CD8-positive, alpha-beta memory T cell (primary cell): ENCODE measurements at places on chromosomes 11 and 22.

DNA sequence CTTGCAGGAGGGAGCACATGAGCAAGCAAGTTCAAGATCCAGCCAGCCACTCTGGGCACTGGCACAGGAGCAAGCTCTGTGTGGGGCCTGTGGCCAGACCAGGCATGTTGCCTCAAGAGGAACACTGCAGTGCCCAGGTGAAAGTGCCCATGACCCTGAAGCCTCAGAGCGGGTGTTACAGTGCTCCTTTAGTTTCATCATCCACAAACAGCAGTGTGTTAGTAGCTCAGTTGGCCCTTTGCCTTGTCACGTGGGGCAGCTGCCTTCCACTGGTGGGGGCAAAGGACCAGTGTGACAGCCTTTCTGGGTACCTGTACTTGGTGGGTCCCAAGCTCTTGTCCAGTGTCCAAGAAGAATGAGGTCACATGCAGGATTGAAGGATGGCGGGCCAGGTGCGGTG, 3.0 kb upstream of the EI24 start:
- H3K27me3 ChIP-seq, result no peaks in the 10 kb centered on the region
- no peaks in the 10 kb centered on the region for H3K36me3 ChIP-seq

- H3K36me3 ChIP-seq, result no peaks in the 10 kb centered on the region
- peaks cover 15% of the 10 kb centered on the region for H3K27me3 ChIP-seq
Observed at GRCh38 chr11:66290330-66290621, 1.3 kb upstream of the YIF1A start.

DNA sequence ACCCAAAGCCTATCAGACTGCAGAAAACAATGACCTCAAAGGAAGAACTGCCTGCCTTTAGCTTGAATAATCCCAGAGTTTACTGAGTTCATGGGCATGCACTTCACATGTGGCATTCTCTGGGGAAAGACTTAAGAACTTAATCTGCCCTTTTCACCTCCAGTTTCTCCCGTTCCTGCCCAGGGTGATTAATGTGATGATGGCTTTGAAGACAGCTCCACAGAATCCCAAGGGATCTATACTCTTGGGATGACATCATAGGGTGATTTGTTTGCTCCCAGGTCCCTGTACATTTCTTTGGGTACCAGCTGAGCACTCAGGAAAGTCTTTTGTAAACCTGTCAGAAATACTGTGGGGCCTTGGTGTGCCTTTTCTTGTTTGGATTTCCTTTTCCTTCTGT, 14.0 kb downstream of the FJX1 start:
- H3K4me3 ChIP-seq, result no peak overlapping the region
- DNase-seq, result no peak
- no peaks in the 10 kb centered on the region for H3K36me3 ChIP-seq
- H3K27ac ChIP-seq, result no peak overlapping the region
- H3K27me3 ChIP-seq, result peaks cover 13% of the 10 kb centered on the region

DNA sequence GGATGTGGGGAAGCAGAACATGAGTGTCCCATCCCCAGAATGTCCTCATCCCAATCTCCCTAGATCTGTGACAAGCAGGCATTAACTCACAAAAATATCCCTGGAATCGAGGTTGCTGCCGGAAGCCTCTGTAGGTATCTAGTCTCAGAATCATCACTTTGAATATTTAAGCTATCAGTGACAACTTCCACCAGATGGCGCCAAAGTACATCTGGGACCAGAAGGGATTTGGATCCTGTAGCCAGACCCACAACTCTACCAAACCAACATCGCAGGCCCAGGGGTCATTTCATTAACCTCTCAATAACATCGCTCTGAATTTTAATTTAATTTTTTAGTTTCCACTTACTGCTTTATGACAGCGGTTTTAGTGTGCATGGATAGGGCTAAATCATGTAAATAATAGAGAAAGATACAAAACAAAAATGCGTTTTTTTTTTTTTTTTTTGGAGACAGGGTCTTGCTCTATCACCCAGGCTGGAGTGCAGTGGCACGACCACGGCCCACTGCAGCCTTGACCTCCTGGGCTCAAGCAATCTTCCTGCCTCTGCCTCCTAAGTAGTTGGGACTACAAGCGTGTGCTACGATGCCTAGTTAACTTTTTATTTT, 1.1 kb upstream of the EXT2 start:
- no peaks in the 10 kb centered on the region for H3K36me3 ChIP-seq
- H3K27ac ChIP-seq, result no peak overlapping the region
- no peaks in the 10 kb centered on the region for H3K27me3 ChIP-seq
- peaks cover 16% of the 10 kb centered on the region for H3K4me1 ChIP-seq
- no peak overlapping the region for H3K4me3 ChIP-seq

- H3K4me1 ChIP-seq, result no peaks in the 10 kb centered on the region
- no peaks in the 10 kb centered on the region for H3K36me3 ChIP-seq
- H3K27me3 ChIP-seq, result no peaks in the 10 kb centered on the region
- DNase-seq, result no peak
- H3K4me3 ChIP-seq, result no peak overlapping the region
Observed at GRCh38 chr22:25546751-25547150, 17.7 kb upstream of the GRK3 start.

DNA sequence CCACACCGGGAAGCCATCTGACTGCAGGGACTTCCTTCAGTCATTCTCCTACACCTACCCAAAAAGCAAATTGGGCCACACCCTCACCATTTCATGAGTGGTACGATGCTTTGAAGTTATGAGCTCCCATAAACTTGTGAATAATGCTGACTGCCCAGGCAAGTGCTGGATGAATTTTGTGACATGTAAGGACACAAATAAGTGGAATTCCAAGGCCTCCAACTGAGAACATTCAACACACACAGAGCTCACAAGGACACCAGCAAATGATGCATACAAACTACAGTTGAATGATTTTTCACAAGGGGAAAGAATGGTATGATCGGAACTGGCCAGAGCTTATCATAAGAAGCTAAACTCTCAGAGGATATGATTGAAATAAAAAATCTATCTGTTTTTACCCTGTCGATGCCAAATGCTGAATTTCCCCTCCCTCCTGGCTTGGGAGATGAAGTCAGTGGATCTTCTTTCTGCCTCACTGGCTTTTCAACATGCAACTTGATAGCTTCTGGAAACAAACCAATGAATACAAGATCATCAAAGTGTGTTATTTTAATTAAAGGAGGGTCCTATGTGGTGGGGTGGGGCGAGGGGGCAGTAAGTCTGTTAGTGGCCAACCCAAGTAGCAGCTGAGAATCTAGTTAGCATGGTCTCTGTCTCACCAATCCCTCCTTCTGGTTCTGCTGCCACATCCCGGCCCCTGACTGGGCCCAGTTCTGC, 123.8 kb downstream of the WT1 start:
- no peak for DNase-seq
- no peaks in the 10 kb centered on the region for H3K36me3 ChIP-seq
- no peak overlapping the region for H3K4me3 ChIP-seq
- H3K27me3 ChIP-seq, result no peaks in the 10 kb centered on the region
- no peaks in the 10 kb centered on the region for H3K4me1 ChIP-seq

DNA sequence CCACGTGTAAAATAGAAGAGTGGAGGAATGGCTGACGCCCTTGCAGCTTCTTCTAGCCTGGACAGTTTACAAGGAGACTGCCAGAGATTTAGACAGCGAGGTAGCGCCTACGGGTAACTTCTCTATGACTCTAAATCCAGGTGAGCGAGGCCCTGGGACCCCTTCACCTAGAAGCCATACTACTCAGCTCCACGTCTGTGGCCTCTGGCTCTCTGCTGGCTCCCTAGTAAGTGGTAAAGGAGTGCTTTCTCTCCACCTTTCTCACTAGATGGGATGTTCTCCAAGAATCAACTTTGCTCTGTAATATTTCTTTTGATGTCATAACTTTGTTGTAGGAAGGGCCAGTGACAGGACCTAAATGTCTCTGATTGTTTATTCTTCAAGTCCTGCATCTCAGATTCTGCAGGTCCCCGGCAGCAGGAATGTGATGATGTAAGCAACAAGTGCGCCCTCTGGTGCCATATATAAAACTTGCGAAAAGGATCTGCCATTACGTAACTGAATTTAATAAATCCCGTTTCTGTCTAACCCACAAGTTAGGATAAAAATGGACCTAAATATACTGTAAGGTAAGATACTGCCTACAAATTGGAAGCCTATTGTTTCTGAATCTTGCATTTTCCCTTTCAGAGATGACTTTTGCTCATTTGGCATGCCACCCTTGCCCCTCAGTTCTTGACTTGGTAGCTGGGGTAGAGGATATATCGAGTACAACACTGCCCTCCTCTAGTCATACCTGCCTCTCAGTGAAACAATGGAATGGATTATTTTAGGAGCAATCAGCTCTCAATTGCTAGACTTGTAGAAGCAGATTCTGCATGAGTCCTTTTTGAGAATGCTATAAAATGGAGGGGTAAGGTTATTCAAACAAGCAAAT, 11.0 kb upstream of the PTPN5 start:
- no peak for DNase-seq
- H3K4me3 ChIP-seq, result no peak overlapping the region
- no peak overlapping the region for H3K27ac ChIP-seq
- no peaks in the 10 kb centered on the region for H3K36me3 ChIP-seq

DNA sequence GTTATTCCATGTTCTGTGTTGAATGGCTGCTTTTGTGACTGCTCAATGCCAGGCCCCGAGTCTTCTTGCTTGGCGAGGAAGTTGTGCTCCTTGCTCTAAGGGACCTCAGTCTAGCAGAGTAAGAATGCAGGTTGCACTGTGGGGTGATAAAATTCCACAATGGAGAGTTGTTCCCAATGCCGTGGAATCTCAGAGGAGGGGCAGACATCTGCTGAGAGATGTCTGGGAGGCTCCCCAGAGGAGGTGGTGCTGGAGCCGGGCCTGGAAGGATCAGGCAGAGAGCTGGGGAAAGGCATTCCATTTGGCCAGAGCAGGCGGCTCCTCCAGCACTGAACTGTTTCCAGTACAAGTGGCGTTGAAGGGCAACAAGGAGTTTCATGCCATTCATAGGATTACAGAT, 55.2 kb downstream of the ST3GAL4 start:
- no peak overlapping the region for H3K27ac ChIP-seq
- H3K36me3 ChIP-seq, result no peaks in the 10 kb centered on the region
- H3K27me3 ChIP-seq, result no peaks in the 10 kb centered on the region
- no peak for DNase-seq
- H3K4me3 ChIP-seq, result no peak overlapping the region

DNA sequence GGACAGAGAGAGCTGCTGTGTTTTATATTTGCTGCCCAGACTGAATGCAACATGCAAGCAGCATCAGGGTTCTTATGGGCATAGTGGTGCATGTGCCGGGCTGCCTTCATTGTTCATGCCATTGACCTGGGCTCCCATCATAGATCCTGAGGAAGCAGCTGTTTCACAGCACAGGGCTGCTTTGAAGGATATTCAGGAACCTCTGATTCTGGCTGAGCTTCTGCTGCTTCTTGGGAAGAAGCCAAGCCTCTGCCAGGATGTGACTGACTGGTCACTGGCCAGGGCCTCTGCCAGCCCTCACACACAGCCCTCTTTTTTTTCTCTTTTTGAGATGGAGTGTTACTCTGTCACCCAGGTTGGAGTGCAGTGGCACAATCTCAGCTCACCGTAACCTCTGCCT, 43.3 kb downstream of the CYB5R2 start:
- H3K27me3 ChIP-seq, result no peaks in the 10 kb centered on the region
- H3K36me3 ChIP-seq, result peaks cover 5% of the 10 kb centered on the region
- no peak overlapping the region for H3K4me3 ChIP-seq
- H3K4me1 ChIP-seq, result no peaks in the 10 kb centered on the region

DNA sequence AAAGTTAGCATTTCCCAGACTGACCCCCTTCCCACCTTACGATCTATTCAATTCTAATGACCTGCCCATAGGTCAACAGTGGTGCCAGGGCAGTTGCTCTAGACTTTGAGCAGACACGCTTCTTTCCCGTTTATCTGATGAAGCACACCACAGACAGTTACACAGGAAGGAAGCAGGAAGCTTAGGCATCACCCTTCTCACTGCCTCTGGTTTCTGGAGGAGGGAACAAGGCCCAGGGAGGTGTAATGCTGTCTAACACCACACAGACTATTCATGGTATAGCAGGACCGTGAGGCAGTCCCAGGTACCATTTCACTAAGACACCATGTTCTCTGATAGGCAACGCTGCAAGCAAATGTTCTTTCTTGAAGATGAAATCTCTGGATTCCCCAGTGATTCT, 279.4 kb downstream of the NTM start:
- H3K4me3 ChIP-seq, result no peak overlapping the region
- H3K4me1 ChIP-seq, result no peaks in the 10 kb centered on the region
- H3K27me3 ChIP-seq, result no peaks in the 10 kb centered on the region
- no peaks in the 10 kb centered on the region for H3K36me3 ChIP-seq
- H3K27ac ChIP-seq, result no peak overlapping the region

DNA sequence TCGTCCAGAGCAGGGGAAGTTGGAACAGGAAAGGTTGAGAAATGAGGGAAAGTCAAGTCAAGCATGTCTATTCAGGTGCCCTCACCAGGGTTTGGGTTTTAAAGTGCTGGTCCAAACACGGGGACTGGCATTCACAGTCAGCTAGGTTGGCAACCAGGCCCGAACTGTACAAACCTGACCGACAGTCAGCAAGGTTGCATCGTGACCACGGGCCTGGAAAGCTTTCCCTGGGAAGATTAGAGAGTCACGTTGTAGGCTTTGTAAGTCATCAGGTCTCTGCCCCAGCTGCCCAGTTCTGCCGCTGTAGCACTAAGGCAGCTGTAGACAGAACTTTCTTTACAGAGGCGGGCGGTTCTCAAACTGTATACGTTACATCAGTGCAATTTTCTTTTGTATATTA, 7.4 kb downstream of the KRTAP5-10 start:
- DNase-seq, result no peak
- H3K36me3 ChIP-seq, result no peaks in the 10 kb centered on the region
- H3K4me3 ChIP-seq, result no peak overlapping the region
- no peak overlapping the region for H3K27ac ChIP-seq

- no peaks in the 10 kb centered on the region for H3K4me1 ChIP-seq
- DNase-seq, result no peak
- H3K4me3 ChIP-seq, result no peak overlapping the region
Observed at GRCh38 chr22:40595497-40596234, 40.9 kb downstream of the MRTFA start.
